ENCODE measurements at places on chromosomes 2 and 18.

DNA sequence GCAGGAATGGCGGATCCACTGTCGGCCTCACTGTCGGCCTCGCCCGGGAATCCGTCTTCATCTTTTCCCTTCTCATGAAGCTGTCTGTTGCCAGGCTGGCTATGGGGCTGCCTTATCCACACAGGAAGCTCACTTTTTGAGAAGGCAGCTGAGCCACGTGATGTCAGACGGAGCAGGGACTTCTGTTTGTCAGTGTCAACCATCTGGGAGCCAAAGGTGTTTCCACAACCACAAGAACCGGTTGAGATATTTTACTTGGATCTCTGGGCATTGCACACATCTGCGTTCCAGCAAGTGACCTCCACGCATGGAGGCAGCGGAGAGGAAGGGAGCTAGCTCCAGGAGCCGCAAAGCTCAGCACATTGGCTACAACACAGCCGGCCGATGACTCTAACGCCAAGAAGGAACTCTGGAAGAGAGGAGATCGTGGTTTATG, 27.4 kb upstream of the TAF1B start:
- peaks cover 15% of the 10 kb centered on the region for H3K4me1 ChIP-seq
- DNase-seq = no peak
- no peaks in the 10 kb centered on the region for H3K36me3 ChIP-seq
- no peak overlapping the region for H3K4me3 ChIP-seq
- peak overlapping the region; percentile 11 for H3K27ac ChIP-seq

- DNase-seq = no peak
- H3K4me3 ChIP-seq = peak overlapping the region; percentile 96
- peak overlapping the region; percentile 90 for H3K27ac ChIP-seq
- H3K4me1 ChIP-seq = peaks cover 26% of the 10 kb centered on the region
Observed at GRCh38 chr2:32358111-32358482, 1.3 kb downstream of the BIRC6 start.

GRCh38 chr2:54589340-54590215, 133.5 kb downstream of the SPTBN1 start:
- no peak for DNase-seq
- H3K4me3 ChIP-seq = peak overlapping the region; percentile 53

- no peak overlapping the region for H3K4me3 ChIP-seq
- H3K27ac ChIP-seq = no peak overlapping the region
- H3K4me1 ChIP-seq = no peaks in the 10 kb centered on the region
Observed at GRCh38 chr2:24826773-24827145, 33.5 kb downstream of the CENPO start.

- no peak overlapping the region for H3K4me3 ChIP-seq
- H3K4me1 ChIP-seq = no peaks in the 10 kb centered on the region
- peaks cover 11% of the 10 kb centered on the region for H3K27me3 ChIP-seq
- H3K27ac ChIP-seq = no peak overlapping the region
- peaks cover 5% of the 10 kb centered on the region for H3K36me3 ChIP-seq
Observed at GRCh38 chr2:96437512-96437911, 67.6 kb downstream of the NEURL3 start.

- no peak for DNase-seq
- H3K27ac ChIP-seq = no peak overlapping the region
- H3K36me3 ChIP-seq = no peaks in the 10 kb centered on the region
- no peaks in the 10 kb centered on the region for H3K27me3 ChIP-seq
- H3K4me1 ChIP-seq = no peaks in the 10 kb centered on the region
Observed at GRCh38 chr2:147642765-147643164, 202.1 kb upstream of the ACVR2A start.

DNA sequence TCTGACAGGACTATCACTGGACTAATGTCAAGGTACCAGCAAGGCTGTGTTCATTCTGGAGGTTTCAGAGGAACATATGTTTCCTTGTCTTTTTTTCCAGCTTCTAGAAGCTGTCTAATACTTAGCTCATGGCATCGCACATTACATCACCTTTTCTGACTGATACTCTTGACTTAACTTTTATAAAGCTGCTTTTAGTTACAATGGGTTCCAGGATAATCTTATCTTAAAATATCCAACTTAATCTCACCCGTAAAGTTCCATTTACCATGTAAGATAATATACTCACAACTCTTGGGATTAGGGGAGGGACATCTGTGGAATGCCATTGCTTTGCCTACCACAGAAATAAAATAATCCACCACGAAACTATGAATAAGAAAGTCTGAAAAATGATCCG, 394.2 kb downstream of the CDH19 start:
- DNase-seq = no peak
- no peak overlapping the region for H3K27ac ChIP-seq
- H3K4me1 ChIP-seq = no peaks in the 10 kb centered on the region
- no peak overlapping the region for H3K4me3 ChIP-seq

GRCh38 chr2:107657049-107657448, 169.6 kb upstream of the RGPD4 start:
- no peaks in the 10 kb centered on the region for H3K4me1 ChIP-seq
- no peak for DNase-seq
- no peaks in the 10 kb centered on the region for H3K27me3 ChIP-seq
- no peaks in the 10 kb centered on the region for H3K36me3 ChIP-seq

GRCh38 chr2:11567631-11568031, 33.8 kb downstream of the GREB1 start:
- H3K36me3 ChIP-seq = no peaks in the 10 kb centered on the region
- no peak for DNase-seq
- H3K27me3 ChIP-seq = no peaks in the 10 kb centered on the region
- no peak overlapping the region for H3K27ac ChIP-seq
- no peaks in the 10 kb centered on the region for H3K4me1 ChIP-seq

DNA sequence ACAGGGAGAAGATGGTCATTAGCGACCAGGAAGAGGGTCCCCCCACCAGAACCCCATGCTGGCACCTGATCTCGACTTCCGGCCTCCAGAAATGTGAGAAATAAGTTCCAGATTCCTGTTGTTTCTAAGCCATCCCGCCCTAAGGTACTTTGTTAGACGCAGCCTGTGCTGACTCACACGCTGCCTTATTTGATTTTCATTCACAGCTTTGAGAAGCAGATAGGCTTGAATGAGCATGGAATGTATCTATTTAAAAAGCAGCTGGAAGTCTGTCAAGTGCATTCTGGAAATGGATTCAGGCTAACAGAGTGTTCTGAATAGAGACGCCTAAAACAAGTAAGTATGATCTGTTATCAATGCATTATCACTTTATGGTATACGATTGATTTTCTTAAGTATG, 8.3 kb upstream of the IL1R2 start:
- peaks cover 4% of the 10 kb centered on the region for H3K27me3 ChIP-seq
- H3K27ac ChIP-seq = no peak overlapping the region
- no peak for DNase-seq
- H3K4me3 ChIP-seq = no peak overlapping the region
- no peaks in the 10 kb centered on the region for H3K36me3 ChIP-seq
- peaks cover 29% of the 10 kb centered on the region for H3K4me1 ChIP-seq

DNA sequence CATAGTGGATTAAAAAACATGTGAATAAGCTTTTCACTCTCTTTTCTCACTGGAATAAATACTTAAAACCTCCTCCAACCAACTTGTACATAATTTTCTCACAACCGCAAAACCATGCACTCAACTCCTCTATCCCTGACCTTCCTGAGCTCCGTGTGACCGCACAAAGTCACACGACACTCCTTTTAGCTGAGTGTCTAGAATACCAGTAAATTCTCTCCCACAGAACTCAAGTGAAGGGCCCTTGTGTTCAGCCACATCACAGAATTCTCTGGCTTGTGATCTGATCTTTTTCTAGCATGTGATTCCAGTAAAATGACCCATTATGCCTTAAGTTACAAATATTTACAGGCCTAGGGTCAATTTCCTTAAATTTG, 91.2 kb upstream of the ARL4C start:
- H3K4me3 ChIP-seq = no peak overlapping the region
- no peaks in the 10 kb centered on the region for H3K36me3 ChIP-seq
- no peaks in the 10 kb centered on the region for H3K4me1 ChIP-seq

- no peaks in the 10 kb centered on the region for H3K36me3 ChIP-seq
- no peak for DNase-seq
- no peaks in the 10 kb centered on the region for H3K27me3 ChIP-seq
- H3K4me1 ChIP-seq = no peaks in the 10 kb centered on the region
Observed at GRCh38 chr2:182381225-182381624, 45.6 kb downstream of the PDE1A start.

DNA sequence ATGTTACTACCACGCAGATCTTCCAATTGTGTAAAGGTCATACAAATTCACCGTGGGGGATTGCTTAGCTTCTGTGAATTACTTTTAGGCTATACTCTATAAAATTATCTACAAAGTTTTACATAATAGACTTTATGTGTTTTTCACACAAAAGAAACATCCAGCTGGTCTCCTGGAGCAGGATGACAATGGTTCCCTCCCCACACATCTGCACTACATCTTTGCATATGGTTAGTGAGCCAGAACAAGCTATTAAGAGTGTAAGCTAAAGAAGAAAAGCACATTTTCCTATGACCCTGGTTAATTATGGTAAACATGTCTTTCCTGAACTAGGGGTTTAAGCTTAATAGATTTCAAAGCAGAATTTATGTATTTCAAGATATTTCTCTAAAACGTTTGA, 295.1 kb downstream of the ASXL3 start:
- H3K27me3 ChIP-seq = no peaks in the 10 kb centered on the region
- H3K36me3 ChIP-seq = no peaks in the 10 kb centered on the region
- no peak overlapping the region for H3K27ac ChIP-seq
- H3K4me3 ChIP-seq = no peak overlapping the region
- H3K4me1 ChIP-seq = no peaks in the 10 kb centered on the region
- no peak for DNase-seq

DNA sequence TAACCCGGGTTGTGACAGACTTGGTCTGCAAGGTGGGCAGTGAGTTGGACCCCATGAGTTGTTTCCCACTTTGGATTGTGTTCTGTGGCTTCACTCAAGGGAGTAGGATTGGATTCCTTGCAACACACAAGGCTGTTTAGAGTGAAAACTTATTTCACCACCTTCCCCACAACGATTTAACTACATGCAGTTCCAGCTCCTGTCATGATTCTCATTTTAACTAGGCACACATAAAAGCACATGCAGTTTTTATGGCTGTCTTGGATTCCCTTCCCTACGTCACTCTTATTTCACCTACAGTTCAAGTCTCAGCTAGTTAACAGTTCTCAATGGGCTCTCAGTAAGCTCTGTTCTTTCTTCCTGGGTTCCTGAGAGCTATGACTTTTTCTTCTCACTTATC, 15.9 kb downstream of the EFEMP1 start:
- no peak for DNase-seq
- peaks cover 1% of the 10 kb centered on the region for H3K27me3 ChIP-seq
- H3K27ac ChIP-seq = no peak overlapping the region
- H3K36me3 ChIP-seq = no peaks in the 10 kb centered on the region
- no peaks in the 10 kb centered on the region for H3K4me1 ChIP-seq

DNA sequence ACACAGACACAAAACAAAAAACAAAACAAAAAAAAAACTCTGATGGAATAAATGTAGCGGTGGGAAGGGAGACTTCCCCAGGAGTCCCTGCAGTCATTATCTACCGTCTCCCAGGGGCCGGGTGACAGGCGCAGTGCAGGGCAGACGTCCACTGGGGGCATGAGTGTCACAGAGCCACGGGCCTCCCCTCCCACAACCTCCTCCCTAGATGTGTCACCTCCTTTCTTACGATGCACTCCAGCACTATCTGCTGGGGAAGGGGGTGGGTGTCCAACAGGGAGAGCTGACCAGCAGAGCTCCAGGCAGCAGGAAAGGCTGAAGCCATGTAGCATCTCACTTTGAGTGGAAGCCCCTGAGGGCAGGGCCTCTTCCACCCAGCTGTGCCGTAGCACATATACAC, 84.5 kb downstream of the LONRF2 start:
- H3K27me3 ChIP-seq = no peaks in the 10 kb centered on the region
- peaks cover 50% of the 10 kb centered on the region for H3K4me1 ChIP-seq
- no peak overlapping the region for H3K27ac ChIP-seq
- H3K4me3 ChIP-seq = no peak overlapping the region

DNA sequence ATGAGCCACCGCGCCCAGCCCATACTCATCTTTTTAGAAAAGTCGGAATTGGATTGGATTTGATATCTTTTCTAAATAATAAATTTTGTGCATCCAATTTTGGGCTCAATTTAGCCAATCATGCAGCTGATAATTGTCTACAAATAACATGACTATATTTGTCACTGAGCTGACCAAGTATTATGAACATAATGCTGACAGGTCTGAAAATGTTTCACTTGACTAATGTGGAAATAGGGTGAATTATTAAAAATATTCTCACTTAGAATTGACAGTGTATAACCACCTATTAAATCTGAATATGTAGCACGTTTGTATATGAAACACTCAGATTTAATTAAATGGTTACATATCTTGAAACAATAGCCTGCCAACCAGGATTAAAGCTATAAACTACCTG, 657.2 kb upstream of the FSHR start:
- no peaks in the 10 kb centered on the region for H3K36me3 ChIP-seq
- no peak overlapping the region for H3K4me3 ChIP-seq
- no peak for DNase-seq
- no peaks in the 10 kb centered on the region for H3K4me1 ChIP-seq

DNA sequence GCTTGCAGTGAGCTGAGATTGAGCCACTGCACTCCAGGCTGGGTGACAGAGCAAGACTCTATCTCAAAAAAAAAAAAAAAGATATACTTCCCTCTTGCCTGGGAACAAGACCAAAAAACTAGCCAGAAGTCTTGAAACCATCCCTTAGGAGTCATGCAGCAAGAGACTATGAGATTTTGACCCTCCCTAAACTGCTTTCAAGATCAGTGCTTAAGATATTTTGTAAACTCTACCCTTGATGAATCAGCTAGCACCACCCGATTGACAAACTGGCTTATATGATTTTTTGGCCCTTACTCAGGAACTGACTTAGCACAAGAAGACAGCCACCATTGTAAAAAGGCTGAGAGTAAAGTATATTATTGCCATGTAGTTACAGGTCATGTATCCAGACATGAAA, 3.8 kb downstream of the SULT1C3 start:
- H3K27me3 ChIP-seq = peaks cover 6% of the 10 kb centered on the region
- H3K4me3 ChIP-seq = no peak overlapping the region
- H3K4me1 ChIP-seq = no peaks in the 10 kb centered on the region
- H3K36me3 ChIP-seq = no peaks in the 10 kb centered on the region
- no peak for DNase-seq

GRCh38 chr2:101518578-101519492, 43.9 kb upstream of the RFX8 start:
- H3K36me3 ChIP-seq = peaks cover 5% of the 10 kb centered on the region
- peaks cover 41% of the 10 kb centered on the region for H3K4me1 ChIP-seq
- no peak overlapping the region for H3K4me3 ChIP-seq

DNA sequence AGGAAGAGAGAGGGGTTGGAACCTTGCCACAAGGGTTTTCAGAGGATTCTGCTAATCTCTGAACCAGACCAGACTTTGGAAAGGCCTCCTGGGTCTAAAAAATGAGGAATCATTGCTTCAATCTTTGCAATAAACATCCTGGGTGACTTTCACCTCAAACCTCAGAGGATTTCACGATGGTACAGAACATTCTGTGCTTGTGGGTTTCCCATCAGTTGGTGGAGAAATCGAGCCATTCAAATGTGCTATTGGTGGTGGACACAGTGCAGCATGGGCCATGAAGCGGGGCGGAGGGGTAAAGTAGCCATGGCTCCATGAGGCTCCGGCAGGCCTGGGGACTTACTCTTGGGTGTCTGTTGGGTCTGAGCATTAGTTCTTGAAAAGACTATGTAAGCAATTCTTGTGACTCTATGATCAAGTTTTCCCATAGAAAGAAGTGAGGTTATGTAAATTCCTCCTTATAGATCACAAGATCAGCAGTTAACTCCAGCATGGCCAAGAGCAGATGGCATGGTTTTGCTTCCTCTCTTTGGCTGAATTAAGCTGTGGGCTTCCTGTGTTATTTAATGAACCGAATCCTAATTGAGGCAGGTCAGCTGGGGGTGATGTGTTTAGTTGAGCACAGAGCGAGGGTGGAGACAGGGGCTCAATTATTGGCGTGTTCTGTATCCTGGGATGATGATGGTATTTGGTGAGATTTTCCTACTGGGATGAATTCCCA, 1.9 kb upstream of the IL1R2 start:
- no peak overlapping the region for H3K4me3 ChIP-seq
- H3K36me3 ChIP-seq = no peaks in the 10 kb centered on the region
- DNase-seq = no peak
- H3K4me1 ChIP-seq = peaks cover 56% of the 10 kb centered on the region

Data from naive thymus-derived CD8-positive, alpha-beta T cell (primary cell).